ENCODE measurements at places on chromosomes 16 and 17.

GRCh38 chr17:15103785-15104184, 161.3 kb downstream of the PMP22 start:
- no peak for DNase-seq

GRCh38 chr16:8890549-8890921, 8.4 kb downstream of the LITAFD start:
- DNase-seq, result no peak

GRCh38 chr17:35752471-35752870, 568 bp downstream of the GAS2L2 start:
- peak; percentile 8 for DNase-seq

DNA sequence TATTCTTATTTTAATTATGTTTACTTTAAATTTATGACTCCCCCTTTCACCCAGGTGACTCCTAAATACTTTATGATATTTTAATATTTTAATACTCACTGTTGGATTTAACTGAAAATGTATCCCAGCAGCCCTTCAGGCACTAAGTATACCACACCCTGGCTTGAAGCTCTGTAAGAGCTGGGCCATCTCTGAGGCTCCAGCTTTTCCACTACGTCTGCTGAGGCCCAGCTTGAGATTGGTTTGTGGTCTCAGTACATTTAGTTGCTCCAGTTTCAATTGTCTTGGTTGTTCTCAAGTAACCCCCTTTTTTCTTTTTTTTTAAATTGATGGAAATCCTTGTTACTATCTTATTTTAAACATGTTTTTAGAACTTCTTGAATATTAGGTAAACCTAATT, 27.0 kb upstream of the CAPNS2 start:
- DNase-seq, result no peak

GRCh38 chr17:14972844-14973243, 292.3 kb downstream of the PMP22 start:
- DNase-seq, result no peak

- DNase-seq, result no peak
These were observed 36.3 kb downstream of the LYRM9 start for GRCh38 chr17:27856676-27857432.
